Stimulated activated CD8-positive, alpha-beta memory T cell treated with anti-CD3 and anti-CD28 coated beads, Interleukin-4, amount 100 ng/mL, for 1 hour (primary cell): ENCODE measurements at places on chromosomes 7 and 10.

DNA sequence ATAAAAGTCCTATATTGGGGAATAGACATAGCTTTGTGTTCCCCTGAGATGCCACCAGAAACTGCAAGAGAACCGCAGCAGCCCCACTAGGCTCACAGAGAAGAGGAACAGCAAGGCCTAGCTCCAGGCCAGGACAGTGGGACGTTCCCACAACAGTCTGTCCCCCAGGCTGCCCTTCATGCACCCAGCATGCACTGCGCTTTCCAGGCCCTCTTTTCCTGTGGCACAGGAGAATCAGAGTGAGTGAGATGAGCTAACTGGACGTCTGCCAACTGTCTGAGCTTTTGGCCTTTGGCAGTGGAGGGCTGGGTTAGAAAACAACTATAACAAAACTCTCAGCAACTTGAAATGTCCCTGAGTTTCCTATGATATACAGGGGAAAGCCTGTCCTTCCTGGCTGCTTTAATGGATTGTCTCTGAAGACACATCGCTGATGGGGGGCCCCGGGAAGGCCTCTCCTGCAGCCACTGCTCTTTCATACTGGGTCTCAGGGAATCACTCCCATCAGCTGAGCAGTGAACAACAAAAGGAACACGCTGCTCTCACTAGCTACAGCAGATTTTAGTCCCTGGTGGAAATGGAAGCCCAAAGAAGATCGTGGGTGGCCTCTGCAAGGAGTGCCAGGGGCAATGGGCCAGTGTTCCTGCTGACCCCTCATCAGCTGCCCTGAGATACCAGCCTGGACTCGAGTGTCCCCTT is 53.5 kb downstream of the PODXL start:
- no peak for DNase-seq

DNA sequence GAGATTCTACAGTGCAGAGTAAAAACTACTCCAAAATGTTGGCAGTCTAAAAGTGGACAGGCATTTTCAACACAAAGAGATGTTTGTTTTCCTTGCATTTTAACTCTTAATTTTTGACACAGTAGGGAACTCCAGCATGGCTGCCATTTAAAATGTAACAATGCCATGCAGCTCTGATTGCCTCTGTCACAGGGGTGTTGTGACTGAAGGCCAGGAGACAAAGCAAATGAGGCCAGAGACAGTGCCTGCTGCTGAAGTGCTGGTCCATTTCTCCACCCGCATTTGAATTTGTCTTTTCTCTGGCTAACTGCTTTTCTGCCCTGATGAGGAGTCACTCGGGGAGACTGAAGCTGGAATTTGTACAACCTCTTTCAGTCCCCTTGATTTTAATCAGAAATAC is 710.6 kb upstream of the GALNT17 start:
- no peak for DNase-seq

DNA sequence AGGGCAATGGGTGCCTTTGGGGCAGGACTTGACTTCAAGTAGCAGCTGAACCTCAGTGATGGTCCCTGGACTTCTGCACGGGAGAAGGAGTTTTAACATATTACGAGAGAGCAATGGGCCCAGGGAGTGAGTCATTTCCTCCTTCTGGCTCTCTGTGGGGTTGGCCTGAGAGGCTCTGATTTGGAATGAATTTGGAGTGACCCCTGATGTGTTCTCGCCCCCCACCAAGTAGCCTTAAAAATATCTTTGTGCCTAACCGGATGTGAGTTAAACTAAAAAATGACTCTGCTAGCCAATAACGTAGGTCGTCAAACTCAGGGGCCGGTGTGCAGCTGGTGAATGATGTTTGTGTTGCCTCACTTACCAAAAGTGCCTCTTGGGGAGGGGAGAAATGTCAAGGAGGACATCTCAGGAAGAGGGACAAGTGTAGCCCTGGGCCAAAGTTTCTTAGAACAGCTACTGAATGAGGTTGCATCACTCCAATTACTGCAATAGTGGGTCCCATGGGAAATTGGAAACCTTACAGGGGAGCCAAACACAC is 656.6 kb downstream of the INHBA start:
- DNase-seq = no peak

DNA sequence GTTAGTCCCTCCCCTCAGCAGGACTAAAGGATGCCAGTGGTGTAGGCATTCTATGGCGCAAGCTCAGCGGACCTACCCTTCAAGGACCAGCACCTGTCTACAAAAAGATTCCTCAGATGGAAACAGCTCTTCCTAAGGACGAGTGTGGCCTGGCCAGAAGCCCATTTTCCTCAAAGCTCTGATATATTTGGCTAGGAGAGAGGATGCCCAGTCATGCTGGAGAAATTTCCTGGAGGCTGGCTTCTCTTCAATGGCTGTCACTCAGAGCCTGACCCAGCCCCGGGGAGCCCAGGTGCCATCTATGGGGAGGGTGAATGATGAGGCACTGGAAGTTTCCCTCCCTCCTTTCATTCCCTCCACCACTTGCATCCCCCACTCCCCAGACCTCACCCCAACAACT is 111.5 kb downstream of the PLXNA4 start:
- no peak for DNase-seq

GRCh38 chr10:112915590-112916572 is 34.2 kb upstream of the TCF7L2 start:
- no peak for DNase-seq

GRCh38 chr10:123766761-123767160 is 100.6 kb downstream of the GPR26 start:
- DNase-seq = no peak

GRCh38 chr7:101906291-101907240 is 89.1 kb downstream of the CUX1 start:
- no peak for DNase-seq

GRCh38 chr7:52525772-52526341 is 509.6 kb upstream of the POM121L12 start:
- DNase-seq = no peak

DNA sequence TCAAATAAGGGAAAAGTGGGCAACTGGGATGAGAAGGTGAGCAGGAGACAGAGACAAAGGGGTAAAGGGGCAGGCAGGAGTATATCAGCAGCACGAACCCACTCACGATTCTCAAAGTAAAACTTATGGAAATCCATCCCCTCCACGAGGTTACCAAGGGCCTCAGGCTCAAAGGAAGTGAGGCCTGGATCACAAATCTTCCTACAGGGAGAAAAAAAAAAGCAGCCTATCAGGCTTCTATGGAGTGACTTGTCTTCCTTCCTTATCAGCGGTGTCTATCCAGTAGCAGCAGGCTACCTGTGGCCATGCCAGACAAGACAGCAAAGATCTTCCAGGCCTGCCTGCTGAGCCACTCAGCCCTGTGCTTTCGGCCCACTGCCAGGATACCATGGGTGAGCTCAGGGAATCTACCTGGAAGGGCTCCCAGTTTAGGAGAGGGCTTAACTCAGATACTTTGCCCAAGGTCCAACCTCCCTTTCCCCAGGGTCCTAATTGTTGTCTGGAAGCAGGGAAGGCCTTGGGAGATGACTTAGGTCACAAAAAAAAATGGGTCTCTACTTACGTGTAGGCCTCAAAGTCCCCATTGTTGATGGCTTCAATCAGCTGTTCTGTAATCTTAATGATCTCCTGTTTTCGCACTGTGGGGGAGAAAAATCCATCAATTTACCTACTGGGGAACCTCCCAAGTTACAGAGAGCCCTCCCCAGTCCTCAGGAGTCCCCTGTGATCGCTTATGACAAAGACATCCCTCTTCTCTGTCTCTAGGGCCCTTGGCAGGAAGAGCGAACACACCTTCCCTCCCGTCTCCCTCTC is 5.7 kb upstream of the NDST2 start:
- DNase-seq = no peak

GRCh38 chr10:6463366-6463765 is 116.7 kb downstream of the PRKCQ start:
- no peak for DNase-seq

DNA sequence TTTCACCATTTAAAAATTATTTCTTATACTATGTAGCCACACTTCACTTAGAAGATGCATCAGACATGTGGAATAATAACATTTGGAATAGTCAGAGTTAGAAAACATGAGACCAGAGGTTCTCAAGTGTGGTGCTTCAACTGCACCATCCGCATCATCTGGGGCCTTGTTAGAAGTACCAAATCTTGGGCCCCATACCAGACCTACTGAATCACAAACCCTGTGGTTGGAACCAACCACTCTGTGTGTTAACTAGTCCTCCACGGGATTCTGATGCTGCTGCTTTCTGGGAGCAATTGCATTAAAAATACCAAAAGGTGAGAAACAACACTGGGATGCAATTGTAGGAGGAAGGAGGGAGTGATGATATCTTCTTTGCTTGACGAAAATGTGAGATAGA is 125.2 kb downstream of the GNAT3 start:
- no peak for DNase-seq

GRCh38 chr7:29955799-29956486 is 33.7 kb downstream of the SCRN1 start:
- no peak for DNase-seq

DNA sequence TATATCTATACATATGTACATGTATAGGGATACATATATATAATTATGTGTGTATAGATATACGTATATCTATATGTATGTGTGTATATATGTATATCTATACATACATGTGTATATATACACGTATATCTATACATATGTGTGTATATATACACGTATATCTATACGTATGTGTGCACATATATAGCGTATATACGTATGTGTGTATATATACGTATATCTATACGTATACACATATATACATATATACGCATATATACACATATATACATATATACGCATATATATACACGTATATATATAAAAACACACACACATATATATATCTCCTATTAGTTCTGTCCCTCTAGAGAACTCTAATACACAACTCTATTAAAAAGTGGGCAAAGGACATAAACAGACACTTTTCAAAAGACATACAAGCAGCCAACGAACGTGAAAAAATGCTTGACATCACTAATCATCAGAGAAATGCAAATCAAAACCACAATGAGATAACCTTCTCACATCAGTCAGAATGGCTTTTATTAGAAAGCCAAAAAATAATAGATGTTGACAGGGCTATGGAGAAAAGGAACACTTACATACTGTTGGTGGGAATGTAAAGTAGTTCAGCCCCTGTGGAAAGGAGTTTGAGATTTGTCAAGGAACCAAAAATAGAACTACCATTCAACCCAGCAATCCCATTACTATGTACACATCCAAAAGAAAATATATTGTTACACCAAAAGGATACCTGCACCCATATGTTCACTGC is 22.0 kb upstream of the TMEM120A start:
- DNase-seq = no peak

DNA sequence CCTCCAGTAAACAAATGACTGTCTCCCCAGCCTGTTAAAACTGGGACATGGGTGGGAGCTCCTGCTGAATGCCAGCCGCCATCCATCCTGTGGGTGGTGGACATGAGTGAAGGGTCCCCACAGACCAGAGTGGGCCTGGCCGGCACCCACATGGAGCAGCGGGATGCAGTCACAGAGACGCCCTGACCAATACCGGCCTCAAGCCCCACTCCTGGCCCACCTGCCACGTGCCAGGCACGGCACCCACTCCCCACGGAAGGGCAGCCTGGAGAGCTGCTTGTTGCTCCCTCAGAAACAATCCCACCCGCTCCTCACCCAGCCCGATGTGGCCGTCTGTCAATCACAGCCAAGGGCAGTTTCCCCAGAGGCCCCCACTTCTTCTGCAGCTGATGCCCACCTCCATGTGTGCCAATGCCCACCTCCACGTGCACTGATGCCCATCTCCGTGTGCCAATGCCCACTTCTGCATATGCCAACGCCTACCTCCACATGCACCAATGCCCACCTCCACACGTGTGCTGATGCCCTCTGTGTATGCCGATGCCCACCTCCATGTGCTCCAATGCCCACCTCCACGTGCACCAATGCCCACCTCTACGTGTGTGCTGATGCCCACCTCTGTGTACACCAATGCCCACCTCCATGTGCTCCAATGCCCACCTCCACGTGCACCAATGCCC is 42.8 kb upstream of the DNAAF5 start:
- no peak for DNase-seq

GRCh38 chr10:132687893-132688579 is 97.9 kb downstream of the NKX6-2 start:
- DNase-seq = no peak

DNA sequence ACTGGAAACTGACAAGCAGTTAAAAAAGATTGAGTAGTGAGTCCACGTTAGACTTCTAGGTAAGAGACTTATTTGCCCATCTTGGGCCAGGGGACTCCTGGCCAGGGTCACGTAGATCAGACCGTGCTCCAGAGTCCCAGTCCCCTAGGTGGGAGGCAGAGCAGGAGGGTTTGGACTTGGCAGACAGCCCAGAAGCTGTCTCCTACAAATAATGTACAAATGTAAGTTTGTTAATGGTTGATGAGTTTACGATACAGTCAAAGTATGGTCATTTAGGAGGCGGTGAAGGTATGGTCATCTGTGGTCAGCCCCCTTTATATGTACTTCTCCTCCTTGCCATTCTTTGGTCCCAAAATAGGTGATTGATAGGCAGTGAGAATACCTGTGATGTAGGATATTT is 28.2 kb downstream of the INPP5F start:
- no peak for DNase-seq

- no peak for DNase-seq
These were observed 31.0 kb downstream of the SLIT1 start for GRCh38 chr10:97154781-97155180.

GRCh38 chr7:99665312-99666012 is 14.3 kb downstream of the CYP3A5 start:
- DNase-seq = no peak

DNA sequence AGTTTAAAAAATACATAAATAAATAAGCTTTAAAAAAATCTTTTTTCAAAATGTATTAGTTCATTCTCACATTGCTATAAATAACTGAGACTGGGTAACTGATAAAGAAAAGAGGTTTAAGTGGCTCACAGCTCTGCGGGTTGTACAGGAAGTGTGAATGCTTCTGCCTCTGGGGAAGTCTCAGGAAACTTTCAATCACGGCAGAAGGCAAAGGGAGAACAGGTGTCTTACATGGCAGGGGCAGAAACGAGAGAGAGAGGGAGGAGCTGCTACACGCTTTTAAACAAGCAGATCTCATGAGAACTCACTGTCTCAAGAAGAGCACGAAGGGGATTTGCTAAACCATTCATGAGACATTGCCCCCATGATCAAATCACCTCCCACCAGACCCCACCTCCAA is 114.6 kb downstream of the DNAJC1 start:
- DNase-seq = no peak

DNA sequence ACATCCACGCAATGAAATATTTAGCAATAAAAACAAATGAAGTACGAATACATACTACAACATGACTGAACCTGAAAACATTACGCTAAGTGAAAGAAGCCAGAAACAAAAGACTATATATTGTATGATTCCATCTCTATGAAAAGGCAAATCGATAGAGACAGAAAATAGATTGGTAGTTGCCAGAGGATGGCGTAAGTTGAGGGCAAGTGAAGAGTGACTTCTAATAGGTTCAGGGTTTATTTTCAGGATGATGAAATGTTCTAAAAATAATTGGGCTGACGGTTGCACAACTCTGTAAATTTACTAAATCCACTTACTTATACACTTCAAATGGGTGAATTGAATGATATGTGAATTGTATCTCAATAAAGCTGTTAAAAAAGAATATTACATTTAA is 39.5 kb upstream of the TECTB start:
- no peak for DNase-seq

- no peak for DNase-seq
These were observed 141.8 kb upstream of the GPR22 start for GRCh38 chr7:107327986-107328569.
